ENCODE measurements at places on chromosomes 7 and 10.

GRCh38 chr7:102395873-102396709 is at the start of gene PRKRIP1:
TSS of gene PRKRIP1 (plus strand) at chr7:102396363. CDS start at chr7:102396412, 49 bp downstream.
- DNase-seq, result peak; percentile 68

DNA sequence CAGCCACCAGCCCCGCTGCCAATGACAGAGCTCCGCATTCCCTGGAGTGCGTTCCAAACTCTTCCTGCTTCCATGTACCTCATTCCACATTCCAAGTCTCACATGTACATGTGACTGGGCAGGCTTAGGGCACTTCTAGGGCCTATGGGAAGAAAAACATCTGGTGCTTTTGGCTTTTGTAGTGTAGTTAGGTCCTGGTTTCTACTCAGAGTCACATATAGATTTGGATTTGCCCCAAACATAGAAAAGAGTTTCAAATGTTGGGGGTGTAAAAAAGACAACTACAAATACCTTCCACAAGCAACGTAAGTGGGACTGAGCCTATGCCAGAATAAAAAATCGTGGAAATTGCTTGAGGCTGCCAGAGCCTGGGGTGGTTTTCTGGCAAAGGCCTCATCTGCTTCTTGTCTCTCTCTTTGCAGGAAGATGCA is 84.1 kb downstream of the ZNF467 start:
- no peak for DNase-seq

DNA sequence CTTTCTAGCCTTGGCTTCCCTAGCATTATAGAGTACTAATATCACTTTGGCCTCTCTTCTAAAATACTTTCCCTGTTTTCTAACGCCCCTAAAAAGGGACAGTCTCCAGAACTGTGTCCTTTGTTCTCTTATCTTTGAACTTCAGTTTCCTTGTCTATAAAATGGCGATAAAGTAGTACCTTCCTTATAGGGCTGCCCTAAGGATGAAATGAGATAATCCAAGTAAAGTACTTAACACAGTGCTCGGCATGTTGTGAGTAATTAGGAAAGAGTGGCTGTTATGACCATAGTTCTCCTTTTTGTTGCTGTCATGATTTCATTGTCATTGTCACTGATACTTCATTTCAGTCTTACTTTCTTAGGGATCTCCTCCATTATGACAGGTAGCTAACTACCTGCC is 114.7 kb downstream of the EXOC4 start:
- DNase-seq, result no peak

DNA sequence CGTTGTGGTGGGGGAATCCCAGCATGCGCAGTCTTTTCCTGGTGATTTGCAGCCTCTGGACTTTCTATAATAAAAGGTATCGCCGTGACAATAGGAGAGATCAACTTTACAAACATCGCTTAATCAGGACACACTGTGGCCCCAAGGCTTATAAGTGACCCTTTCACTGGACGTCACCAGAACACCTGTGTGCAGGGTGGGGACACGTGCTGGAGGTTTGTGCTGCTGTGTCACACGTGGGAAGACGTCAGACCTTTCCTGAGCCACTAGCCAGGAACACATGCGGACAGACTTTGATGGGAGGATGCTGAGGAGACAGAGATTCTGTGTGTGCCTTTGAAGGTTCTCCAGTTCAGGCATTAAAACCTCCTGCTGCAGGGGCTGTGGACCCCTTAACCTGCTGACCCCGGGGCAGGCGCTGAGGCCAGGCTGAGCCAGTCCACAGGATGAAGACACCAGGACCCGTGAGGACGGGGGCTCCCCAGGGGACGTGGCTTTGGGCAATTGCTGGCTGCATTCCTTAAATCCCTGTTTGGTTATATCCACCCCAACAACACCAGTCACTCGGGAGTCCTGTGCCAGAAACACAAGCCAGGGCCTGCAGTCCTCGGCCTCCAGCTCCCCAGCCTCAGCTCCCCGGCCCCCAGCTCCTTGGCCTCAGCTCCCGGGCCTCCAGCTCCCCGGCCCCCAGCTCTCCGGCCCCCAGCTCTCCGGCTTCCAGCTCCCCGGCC is 183.4 kb downstream of the PTPRN2 start:
- no peak for DNase-seq

GRCh38 chr7:33921216-33921938 is 16.0 kb downstream of the BMPER start:
- DNase-seq, result no peak

- no peak for DNase-seq
Observed at GRCh38 chr7:79555571-79555970, 102.1 kb upstream of the MAGI2 start.

- no peak for DNase-seq
Observed at GRCh38 chr7:129798616-129799349, 154.0 kb downstream of the UBE2H start.

DNA sequence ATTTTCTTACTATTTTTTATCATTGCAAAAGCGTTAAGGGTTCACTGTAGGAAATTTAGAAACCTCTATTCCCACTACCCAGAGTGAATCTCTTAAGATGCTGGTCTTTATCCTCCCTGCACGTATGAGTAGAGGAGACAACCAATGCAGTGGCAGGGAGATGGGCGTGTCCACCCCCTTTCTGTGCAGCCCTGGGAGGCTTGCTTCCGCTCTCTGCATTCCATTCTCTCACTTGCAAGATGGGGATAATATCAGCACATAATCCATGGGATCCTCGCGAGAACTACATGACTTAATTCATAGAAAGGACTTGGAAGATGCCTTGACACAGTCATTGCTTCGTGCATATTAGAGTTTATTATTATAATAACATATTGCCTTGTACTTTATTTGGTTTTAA is 196.2 kb downstream of the KLF6 start:
- no peak for DNase-seq
